ENCODE measurements at places on chromosomes 1 and 21.

DNA sequence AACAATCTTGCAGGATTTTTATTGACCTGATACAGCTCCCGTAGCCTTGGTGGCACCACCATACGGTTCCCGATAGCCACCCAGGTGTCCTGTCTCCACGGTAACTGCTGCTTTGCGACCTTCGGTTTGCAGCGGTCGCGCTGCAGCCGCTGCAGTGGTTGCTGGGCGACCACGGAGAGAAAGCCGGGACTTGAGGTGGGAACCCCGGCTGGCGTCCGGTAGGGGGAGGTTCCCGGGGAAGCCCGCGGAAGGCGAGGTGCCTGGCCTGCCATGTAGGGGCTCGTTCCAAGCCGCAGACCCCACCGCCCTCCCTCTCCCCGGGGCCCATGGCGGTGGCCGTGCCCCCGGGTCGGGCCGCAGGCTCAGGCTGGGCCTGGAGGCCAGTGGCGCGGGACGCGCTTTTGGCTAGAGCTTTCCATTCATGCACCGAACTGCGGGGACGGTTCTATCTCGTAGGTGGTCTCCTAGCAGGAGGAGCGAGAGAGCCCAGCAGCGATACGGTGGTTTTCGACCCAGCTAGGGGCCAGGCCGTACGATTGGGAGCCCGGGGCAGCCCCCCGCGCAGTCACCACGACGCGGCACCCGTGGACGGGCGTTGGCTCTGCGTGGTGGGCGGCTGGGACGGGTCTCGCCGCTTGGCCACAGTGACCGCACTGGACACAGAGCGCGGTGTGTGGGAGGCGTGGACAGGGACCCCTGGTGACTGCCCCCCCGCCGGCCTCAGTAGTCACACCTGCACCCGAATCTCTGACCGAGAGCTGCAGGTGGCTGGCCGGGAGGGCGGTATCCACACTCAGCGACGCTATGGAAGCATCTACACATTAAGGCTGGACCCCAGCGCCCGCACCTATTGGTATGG lies at the start of gene KLHDC9:
TSS of gene KLHDC9 (plus strand) at position 152 of the 859 bp plus-strand sequence. CDS start at position 327, 175 bp downstream.
- DNase-seq = no peak

DNA sequence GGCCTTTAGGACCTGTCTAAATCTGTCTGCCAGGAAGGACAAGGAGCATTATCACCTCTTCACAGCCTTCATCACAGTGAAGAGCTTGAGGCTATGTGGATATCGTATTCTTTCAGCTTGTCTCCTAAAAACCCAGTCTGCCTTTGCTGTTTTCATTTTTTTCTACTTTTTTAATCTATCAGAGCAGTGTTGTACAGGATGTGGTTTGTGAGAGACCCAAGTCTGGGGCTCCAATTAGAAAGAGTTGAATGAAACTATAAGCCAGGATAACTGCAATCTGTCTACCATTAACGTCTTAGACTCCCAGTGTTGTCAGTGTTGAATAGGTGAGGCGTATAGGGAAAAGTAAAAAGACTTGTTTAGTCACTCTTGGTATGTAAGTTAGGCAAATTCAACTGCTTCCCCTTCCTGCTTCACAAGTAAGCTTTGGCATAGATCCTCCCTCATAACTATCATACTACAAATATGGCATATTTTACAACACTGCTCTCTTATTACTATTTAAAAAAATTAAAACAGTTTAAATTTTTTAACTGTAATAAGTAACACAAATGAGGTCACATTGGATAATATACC lies 1225.8 kb upstream of the PRMT6 start:
- DNase-seq = no peak

GRCh38 chr1:111958851-111959250 lies 30.6 kb downstream of the KCND3 start:
- no peak for DNase-seq

- DNase-seq = no peak
These were observed 9.9 kb upstream of the HAO2 start for GRCh38 chr1:119358636-119359035.

DNA sequence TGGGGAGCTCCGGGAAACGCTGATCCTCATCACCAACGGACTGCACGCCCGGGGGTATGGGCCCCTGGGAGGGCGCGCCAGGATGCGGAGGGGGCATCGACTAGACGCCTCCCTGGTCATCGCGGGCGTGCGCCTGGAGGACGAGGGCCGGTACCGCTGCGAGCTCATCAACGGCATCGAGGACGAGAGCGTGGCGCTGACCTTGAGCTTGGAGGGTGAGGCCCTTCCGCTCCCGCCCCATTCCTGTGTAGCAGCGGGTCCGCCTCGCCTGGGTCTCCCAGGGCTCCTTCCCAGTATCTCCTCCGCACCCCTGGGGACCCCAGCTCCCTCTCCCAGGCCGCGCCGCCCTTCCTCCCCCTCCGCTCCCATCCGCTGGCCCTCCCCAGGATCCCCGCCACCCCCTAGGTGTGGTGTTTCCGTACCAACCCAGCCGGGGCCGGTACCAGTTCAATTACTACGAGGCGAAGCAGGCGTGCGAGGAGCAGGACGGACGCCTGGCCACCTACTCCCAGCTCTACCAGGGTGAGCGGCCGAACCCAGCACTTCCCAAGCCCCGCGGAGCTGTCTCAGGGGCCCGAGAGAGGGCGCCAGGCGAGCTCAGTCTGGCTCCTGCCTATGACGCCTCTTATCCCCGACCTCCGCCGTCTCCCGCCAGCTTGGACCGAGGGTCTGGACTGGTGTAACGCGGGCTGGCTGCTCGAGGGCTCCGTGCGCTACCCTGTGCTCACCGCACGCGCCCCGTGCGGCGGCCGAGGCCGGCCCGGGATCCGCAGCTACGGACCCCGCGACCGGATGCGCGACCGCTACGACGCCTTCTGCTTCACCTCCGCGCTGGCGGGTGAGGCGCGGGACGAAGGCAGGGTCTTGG lies 5.0 kb downstream of the HAPLN2 start:
- no peak for DNase-seq

Data from stimulated activated CD4-positive, alpha-beta T cell treated with anti-CD3 and anti-CD28 coated beads, TNF-alpha, amount 100 ng/mL, for 1 hour (primary cell).